ENCODE measurements at places on chromosomes 16 and 17.

DNA sequence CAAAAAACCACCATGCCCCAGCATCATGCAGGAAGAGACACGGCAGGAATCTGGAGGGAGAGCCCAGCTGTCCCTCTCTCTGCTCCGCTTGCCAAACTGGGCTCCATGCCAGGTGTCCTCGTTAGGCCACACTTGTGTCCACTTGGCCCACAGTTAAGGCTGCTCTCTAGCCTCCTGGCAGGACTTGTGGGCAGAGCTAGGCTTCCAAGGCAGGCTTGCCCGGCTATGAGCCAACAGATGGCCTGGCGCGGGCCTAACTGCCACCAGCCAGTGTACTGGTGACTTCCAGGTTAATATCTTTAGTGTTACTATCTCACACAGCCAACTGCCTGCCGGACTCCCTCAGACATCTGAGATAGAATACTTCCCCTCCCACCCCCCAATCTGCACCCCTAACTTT, 10.6 kb downstream of the ATP6V0D1 start:
- no peak for DNase-seq

DNA sequence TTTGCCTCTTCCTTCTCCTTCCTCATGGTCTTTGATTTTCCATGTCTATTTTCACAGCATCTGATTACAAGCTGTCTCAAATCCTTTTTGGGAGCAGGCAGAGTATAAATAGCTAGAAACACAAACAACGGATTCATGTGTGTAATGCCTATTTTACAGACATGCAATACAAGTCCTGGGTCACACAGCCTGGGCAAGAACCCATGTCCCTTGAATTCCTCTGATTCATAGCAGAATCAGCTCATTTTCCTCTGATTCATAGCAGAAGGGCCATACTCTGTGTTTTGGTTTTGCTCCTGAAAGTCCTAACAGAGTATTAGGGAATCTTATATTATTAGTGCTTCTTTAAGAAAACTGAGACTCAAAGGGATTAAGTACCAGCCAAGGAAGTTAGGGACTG, 71.3 kb downstream of the IRX5 start:
- no peak for DNase-seq

DNA sequence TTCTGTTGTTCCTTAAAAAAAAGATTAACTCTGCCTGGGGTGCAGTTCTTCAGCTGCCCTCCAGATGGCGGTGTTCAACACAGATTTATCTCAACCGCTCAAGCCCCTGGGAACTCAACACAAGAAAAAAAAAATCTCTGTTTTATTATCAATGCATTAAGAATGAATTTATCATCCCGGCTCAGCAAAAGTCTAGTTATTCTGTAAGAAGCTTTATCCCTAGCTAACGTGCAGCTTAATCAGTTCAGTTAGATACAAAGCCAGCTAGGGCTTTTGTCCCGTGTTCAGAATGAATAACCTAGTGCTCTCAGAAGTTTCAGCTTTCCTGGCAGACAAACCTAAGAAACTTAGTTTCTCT, 475.9 kb upstream of the CCL2 start:
- DNase-seq = no peak

GRCh38 chr17:31629696-31630470, 229.2 kb downstream of the COPRS start:
- no peak for DNase-seq

DNA sequence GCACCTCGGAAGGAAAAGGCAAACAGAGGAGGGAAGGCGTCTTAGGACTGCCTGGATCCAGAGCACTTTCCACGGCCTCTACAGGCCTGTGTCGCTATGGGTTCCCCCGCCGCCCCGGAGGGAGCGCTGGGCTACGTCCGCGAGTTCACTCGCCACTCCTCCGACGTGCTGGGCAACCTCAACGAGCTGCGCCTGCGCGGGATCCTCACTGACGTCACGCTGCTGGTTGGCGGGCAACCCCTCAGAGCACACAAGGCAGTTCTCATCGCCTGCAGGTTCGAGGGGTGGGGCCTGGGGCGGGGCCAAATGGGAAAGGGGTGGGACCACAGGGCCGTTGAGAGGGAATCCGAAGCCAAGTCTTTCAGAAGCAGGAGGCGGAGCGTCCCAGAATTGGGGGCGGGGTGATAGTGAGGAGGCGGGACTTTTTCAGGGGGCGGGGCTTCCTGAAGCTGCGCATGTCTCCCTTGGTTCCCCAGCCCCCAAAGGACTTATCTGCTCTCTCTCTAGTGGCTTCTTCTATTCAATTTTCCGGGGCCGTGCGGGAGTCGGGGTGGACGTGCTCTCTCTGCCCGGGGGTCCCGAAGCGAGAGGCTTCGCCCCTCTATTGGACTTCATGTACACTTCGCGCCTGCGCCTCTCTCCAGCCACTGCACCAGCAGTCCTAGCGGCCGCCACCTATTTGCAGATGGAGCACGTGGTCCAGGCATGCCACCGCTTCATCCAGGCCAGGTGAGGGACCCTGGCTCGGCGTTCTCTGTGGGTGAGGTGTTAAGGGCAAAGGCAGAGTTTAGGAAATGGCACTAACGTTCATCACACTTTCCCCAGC, 939 bp downstream of the BCL6B start:
- DNase-seq = peak; percentile 85

DNA sequence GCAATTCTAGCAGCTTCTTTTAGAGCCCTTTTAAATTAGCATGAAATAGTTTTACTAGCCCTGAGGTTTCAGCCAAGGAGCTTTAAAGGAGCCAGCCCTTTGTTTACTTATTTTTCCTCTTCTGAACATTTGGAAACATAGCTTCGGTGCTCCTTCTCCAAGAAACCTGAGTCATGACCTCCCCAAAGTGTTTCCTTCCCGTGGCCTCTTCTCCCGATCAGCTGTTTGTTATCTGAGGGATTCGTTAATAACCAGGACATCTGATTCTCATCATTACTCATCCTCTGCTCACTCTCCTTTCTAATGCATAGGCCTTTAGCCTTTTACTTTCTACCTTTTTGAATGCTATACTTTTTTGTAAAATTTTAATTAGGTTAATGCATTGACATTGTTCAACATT, 204.5 kb downstream of the WWOX start:
- no peak for DNase-seq

GRCh38 chr17:7444682-7445618, at the start of gene CHRNB1:
Gene CHRNB1, plus strand, starts transcription at chr17:7445061. Its CDS starts 67 bp downstream, at chr17:7445128.
- no peak for DNase-seq

GRCh38 chr16:50526249-50526648, 21.9 kb upstream of the NKD1 start:
- no peak for DNase-seq

GRCh38 chr16:84088695-84089395, 27.9 kb downstream of the MBTPS1 start:
- peak; percentile 32 for DNase-seq

DNA sequence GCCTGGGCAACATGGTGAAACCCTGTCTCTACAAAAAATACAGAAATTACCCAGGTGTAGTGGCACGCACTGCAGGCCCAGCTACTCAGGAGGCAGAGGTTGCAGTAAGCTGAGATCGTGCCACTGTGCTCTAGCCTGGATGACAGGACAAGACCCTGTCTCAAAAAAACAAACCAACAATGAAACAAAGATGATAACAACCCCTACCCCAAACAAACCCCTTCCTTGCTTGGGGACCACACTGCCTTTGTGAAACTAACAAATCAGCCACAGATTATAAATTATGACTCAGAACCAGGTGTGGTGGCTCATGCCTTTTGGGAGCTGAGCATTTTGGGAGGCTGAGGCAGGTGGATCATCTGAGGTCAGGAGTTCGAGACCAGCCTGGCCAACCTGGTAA, 75.3 kb upstream of the RPH3AL start:
- no peak for DNase-seq

DNA sequence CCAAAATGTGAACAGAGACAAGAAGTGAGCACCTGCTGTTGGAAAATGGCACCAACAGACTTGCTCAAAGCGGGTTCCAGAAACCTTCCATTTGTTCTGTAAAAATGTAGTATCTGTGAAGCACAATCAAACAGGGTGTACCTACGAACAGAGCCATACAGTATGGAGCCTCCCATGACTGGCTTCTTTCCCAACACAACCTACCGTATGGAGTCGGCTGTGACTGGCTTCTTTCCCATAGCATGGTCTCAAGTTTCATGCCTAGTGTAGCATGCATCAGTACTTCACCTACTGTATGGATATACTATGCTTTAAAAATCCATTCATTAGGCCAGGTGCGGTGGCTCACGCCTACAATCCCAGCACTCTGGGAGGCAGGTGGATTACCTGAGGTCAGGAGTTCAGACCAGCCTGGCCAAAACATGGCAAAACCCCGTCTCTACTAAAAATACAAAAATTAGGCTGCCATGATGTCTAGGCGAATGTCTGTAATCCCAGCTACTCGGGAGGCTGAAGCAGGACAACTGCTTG, 26.2 kb downstream of the YWHAE start:
- DNase-seq = no peak

- no peak for DNase-seq
Measured at GRCh38 chr17:74241431-74241830, 28.1 kb downstream of the TTYH2 start.

DNA sequence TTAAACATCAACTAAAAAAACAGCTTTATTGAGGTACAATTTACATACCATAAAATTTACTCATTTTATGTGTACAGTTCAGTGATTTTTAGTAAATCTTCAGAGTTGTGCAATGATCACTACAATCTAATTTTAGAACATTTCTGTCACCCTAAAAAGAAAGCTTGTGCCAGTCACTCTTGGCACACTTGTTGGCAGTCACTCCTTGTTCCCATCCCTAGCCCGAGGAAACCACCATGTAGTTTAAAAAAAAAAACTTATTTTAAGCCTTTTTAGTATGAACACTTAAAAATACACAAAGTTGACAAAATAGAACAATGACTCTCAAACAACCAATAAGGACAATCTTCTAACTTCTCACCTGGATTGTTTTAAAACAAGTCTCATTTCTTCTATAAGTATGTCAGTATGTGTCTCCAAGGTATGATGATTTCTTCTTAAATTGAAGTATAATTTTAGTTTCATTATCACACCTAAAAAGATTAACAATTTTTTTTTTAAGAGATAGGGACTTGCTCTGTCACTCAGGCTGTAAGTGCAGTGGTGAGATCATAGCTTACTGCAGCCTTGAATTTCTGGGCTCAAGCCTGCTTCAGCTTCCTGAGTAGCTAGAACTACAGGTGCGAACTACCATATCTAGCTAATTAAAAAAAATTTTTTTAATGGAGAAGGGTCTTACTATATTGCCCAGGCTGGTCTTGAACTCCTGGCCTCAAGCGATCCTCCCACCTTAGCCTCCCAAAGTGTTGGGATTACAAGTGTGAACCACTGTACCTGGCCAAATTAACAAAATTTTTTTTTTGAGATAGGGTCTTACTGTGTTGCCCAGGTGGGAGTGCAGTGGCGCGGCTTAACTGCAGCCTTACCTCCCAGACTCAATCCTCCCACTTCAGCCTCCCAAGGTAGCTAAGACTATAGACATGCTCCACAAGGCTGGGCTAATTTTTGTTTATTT, 53.2 kb downstream of the PPM1E start:
- DNase-seq = no peak

DNA sequence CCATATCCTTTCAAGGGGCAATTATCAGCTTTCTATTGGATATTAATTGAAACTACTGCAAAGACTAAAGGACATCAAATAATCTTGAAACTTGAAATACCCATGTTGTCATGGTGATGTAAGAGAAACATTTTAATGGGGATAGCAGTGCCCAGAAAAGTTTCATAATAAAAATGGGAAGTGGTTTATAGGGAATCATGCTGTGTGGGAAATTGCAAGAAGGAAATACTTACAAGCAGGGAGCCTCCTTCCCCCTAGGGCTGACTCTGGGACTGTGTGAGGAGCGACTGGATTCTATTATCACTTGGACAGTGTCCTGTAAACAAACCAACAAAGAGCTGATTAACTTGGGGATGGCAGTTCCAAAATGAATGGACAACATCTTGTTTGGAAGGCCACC, 1393.1 kb upstream of the GOT2 start:
- no peak for DNase-seq

DNA sequence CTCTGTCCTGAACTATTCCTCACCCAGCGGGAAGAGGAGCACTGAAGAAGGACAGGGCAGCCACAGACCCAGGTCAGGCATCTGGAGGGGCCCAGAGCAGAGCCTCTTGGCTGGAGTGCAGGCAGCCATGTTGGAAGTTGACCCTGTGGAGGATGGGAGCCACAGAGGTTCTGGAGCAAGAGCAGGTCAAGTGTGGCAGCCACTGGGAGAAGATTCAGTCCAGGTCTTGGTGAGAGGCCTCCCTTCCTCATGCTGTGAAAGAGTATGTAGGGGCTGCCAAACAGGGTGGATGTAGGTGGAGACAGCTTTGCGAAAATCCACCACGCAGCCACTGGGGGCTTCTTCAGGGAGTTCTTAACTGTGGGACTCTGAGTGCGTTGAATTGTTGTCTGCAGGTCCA, 590 bp upstream of the CD79B start:
- no peak for DNase-seq

DNA sequence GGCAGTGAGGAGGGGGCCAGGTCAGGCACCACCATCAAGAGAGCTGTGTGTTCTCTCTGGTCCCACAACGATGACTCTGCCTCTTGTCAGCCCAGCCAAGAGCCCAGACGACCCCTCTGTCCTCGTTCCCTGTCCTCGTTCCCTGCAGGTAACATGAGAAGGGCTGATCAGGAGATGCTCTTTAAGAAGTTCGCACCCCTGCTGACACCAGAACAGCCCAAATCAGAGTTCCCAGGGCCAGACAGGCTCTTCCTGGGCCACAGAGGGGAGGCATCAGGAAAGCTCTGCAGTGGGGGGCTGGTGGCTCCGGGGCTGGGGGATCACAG, 13.5 kb upstream of the DNAI2 start:
- DNase-seq = no peak

DNA sequence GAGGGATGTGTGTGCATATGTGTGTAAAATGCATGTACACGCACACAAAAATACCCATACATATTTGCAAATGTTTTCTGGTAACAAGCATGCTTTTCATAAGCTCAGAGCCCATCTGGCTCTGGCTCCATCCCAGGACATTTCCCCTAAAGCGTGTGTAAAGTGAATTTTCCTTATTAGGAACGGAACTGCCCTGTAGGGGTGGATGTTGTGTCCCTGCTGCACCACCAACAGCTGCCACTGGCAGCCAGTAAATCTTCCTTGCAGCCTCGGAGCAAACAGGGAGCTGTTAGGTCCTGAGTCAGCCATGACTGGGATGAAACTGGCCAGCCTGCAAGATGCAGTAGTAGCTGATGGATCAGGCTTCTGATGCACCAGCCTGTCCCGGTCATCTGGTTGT, 393.5 kb downstream of the UTP18 start:
- no peak for DNase-seq

- DNase-seq = no peak
Measured at GRCh38 chr16:23152386-23153178, 3.3 kb upstream of the USP31 start.

GRCh38 chr17:77409282-77410161, 268.8 kb downstream of the SEC14L1 start:
- DNase-seq = no peak

DNA sequence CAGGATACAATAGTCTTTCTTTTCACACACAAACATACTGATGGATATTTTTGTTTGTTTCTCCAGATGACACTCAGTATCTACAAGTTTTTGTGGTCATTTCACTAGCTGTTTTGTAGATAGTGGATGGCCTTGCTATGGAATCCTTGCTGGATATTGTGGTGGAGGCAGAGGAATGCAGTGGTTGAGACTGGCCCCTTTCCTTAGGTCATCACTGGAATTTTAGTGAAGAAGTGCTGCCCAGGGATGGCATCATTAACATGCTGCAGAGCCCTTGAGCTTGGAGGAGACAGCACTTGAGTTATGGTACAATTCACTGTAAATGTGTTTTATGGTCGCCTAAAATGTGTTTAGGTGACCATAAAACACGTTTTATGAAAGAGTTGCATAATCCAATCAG, 455.9 kb upstream of the HSBP1 start:
- DNase-seq = no peak

GRCh38 chr17:78268951-78269905, 37.8 kb downstream of the TMEM235 start:
- DNase-seq = no peak
